Stimulated activated CD8-positive, alpha-beta memory T cell treated with anti-CD3 and anti-CD28 coated beads, Interleukin-7, amount 100 ng/mL, for 24 hours (primary cell): ENCODE measurements at places on chromosomes 12 and 14.

DNA sequence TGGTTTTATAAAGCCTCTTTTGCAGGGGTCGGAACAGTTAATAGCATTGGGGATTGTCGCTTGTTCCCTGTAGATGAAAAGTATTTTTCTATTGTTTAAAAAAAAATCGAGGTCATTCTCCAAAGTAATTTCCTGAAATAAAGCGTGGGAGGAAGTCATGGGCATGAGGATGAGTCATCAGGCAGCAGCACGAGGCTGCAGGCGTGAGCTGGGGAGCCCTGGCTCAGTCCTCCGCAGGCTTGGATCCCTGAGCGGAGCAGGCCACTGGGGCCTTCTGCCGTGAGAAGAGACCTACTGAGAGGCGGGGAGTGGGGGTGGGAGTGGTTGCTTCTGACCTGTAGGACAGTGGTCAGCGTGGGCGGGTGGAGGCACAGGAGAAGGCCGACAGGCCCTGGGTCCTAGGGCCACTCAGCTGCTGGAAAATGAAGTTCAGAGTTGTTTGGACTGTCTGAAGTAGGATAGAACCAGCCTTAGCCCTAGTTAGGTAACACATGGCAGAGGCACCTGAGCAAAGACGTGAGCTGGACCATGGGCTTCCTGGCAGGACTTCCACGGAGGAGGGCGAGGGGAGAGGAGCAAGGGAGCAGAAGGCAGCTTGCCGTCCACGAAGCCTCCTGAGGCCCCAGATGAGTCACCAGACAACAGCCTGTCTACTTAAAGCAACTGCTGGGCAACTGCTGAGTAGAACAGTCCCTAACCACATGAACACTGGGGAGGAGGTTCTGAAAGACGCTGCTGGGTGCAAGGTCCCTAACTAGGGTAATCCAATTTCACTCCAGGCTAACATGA lies 21.1 kb upstream of the LGALS3 start:
- DNase-seq, result no peak

GRCh38 chr12:615620-616019 lies 47.6 kb downstream of the NINJ2 start:
- DNase-seq, result no peak

GRCh38 chr14:33682760-33683159 lies 268.1 kb downstream of the EGLN3 start:
- DNase-seq, result no peak

DNA sequence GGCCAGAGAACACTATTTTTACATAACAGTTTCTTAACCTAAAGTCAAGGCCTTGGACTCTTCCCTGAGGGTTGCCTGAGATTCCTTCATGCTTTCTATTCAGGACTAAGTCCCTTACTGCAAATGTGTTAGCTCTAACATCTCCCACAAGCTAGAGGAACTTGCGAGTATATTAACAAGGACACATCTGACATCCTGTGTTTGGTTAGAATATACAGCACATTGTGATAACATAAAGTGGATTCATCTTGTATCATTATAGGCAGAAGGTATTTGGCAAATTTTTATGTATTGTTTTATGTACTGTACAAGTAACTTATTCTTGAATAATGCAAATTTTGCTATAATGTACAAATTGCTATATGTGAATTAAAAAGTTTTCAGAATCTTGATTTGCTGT lies 45.5 kb downstream of the SH2B3 start:
- no peak for DNase-seq

GRCh38 chr14:57009585-57010515 lies 199.6 kb upstream of the OTX2 start:
- DNase-seq, result no peak

DNA sequence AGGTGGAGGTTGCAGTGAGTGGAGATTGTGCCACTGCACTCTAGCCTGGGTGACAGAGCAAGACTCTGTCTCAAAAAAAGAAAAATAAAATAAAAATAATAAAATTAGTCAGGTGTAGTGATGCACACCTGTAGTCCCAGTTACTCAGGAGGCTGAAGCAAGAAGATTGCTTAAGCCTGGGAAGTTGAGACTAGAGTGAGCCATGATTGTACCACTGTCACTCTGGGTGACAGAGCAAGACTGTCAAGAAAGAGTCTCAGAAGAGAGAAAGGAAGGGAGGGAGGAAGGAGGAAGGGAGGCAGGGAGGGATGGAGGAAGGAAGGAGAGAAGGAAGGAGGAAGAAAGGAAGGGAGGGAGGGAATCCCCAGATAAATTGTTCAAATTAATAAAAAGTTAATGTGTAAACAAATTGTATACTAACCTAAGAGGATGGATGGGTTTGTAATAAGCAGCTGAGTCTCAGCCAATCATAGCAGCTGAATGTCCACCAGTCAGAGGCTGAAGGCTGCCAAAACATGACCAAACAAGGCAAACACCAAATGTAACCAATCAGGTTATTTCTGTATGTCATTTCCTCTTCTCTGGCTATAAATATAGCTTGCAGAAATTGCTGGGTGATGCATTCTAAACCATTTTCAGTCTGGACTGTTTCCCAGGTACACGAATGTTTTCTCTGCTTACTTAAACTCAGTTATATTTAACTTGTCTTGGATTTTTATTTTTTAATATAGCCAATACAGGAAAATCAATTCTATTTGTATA lies 6.1 kb upstream of the CDCA4 start:
- DNase-seq, result no peak

DNA sequence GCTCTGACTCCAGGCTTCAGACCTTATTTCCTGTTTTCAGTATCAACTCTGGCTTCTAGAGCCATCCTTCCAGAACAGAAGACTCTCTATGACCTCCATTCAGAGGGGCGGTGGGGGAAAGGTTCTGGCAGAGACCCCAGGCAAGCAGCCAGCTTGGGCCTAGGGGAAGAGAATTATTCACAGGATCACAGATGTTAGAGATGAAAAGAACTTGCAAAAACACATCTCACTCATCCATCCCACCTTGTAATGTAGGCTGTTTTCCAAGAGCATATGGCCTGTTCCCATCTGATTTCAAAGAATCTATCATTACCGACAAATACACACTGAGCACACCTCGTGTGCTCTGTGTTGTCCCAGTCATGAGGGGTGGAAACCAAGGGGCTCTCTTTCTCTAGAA lies 131.9 kb downstream of the GRIN2B start:
- DNase-seq, result no peak

DNA sequence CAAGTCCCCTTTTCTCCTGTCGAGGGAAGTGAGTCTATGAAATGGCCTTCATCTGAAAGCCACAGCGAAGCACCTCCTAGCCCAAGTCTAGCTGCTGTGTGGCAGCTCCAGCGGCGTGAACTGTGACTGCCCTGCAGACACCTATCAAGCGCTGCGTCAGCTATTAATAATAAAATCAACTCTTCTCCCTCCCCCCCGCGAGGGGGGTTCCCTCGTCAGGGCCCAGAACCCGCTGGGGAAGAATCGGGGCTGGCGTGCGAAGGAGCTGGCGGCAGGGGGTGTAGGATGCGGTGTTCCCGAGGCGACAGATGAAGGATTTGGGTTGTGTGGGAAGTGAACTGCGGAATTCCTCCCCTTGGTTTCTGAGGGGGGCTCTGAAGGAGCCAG lies 662 bp upstream of the ATP2A2 start:
- peak; percentile 21 for DNase-seq

GRCh38 chr12:15318841-15319240 lies 3.5 kb upstream of the PTPRO start:
- DNase-seq, result no peak

- no peak for DNase-seq
Measured at GRCh38 chr12:47811581-47812484, 7.9 kb downstream of the HDAC7 start.

DNA sequence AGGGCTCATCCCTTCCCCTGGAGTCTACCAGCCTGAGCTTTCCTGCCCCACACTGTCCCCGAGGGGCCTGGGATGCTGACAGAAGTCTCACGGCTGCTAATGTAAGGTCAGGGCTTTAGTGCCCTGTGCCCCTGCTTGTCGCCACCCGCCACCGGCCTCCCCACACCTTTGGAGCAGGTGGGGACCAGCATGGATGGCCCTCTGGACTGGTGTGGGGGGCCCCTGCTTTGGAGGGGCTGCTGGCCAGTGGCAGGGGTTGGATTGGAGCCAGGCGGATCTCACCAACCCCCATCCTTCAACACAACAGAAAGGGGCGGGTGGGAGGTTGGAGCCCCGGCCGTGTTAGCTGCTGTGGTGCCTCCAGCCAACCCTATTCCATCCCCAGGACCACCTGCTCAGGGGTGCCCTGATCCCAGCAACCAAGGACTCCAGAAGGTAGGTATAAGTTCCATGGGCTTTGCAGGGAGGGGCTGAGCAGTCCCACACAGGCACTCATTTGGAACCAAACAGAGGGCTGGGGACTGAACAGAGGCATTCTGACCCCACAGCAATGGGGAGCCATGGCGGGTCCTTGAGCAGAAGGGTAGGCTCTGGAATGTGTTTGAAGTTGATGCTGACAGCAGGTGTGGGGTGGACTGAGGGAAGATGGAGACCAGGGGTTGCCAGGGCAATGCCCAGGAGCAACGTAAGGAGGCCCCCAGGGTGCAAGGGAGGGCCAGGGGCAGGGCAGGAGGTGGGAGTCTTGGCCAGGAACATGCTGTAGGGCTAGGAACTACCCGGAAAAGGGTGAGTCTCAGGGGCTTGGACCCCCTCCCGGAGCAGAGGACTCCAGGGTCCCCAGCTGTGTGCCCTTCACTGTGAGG lies 145.1 kb upstream of the C14orf180 start:
- DNase-seq, result no peak

DNA sequence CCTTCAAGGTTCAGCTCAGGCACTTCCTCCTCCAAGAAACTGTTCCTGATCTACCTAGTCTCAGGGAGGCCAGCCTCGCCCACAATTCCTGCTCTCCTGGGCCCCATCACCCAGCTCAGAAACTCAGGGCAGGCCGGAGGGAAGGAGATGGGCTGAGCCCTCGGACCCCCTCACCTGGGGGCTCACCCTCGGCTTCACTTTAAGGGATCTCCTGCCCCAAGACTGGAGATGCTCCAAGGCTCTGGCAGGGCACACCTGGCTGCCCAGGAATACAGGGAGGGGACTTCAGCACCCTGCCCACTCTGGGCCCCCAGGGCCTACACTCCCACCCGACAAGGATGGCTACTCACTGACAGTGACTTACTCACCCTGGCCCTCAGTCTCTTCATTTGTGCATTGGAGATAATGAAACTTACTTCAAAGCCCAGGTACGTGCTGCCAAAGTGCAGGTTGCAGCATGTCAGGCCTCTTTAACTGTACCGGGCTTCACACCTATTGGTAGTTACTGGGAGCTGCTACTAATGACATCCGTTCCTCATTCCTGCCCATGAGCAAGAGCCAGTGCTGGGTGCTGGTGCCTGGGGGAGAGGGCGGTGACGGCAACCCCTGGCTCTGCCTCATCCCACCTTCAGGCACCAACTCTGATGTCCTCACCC lies 21.0 kb upstream of the PPP1R13B start:
- DNase-seq, result no peak

GRCh38 chr12:20620261-20620660 lies 74.9 kb upstream of the SLCO1C1 start:
- no peak for DNase-seq

- no peak for DNase-seq
Measured at GRCh38 chr14:102584871-102585869, 7.3 kb upstream of the RCOR1 start.

GRCh38 chr12:79686171-79686570 lies 4.6 kb downstream of the PAWR start:
- DNase-seq, result no peak

DNA sequence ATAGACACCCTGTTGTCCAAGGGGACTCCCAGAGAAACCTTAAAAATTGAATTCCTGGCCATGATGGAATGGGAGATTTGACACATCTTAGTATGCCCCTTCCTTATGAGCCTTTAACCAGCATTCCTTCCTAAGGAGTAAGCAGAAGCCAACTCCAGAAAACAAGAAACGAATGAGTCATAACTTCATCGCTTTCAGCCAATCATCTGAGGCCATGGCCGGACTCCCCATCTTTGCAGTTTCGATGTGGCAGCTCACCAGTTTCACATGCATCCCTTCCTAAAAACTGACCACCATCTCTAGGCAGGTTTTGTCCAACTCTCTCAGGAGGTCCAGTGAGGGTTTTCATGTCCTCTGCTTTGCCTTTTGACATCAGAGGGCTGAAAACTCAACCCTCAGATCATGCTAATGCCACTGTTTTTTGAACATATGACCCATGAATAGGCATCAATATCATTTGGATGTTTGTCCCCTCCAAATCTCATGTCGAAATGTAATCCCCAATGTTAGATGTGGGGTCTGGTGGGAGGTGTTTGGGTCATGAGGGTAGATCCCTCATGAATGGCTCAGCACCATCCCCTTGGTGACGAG lies 19.9 kb downstream of the DAAM1 start:
- DNase-seq, result no peak

GRCh38 chr12:49529414-49529813 lies 9.4 kb upstream of the KCNH3 start:
- DNase-seq, result no peak

DNA sequence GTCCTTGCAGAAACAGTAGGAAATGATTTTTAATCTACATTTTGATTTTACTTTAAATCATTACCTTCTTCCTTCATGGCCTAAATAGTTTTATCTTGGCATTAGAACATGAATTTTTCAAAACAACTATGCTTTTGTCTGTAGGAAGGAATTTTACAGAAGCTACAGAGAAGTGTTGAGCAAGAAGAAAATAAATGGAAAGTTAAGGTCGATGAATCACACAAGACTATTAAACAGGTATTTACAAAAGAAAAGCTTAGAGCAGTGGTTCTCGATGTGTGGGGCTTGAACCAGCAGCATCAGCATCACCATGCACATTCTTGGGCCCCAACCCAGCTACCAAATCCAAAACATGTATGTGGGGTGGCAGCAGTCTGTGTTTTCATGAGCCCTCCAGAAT lies 91.6 kb downstream of the KTN1 start:
- DNase-seq, result no peak

- DNase-seq, result no peak
Measured at GRCh38 chr14:38693423-38693822, 409.6 kb downstream of the SEC23A start.

GRCh38 chr12:77133566-77133965 lies 68.2 kb upstream of the E2F7 start:
- no peak for DNase-seq

GRCh38 chr12:8697120-8697475 lies 693 bp upstream of the RIMKLB start:
- DNase-seq, result no peak

DNA sequence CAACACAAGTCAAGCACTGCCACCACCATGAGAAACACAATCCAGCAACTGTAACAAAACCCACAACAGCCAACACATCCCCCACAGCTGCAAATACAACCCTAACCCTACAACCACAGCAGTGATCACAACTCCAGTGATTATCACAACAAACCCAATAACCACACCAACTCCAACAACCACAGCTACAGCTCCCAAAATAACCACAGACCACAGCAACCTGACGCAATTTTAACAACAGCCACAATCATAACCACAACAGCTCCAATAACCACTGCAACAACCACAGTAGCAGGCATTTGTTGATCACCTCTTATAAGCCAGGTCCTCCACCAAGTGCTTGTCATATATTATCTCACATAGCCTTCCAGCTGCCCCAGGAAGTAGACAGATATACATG lies 42.2 kb upstream of the FAM181A start:
- DNase-seq, result no peak

- DNase-seq, result no peak
Measured at GRCh38 chr12:47308672-47309071, 228.9 kb upstream of the AMIGO2 start.

GRCh38 chr12:30296486-30296885 lies 399.2 kb downstream of the IPO8 start:
- no peak for DNase-seq
